ENCODE measurements at places on chromosomes 7 and 10.

DNA sequence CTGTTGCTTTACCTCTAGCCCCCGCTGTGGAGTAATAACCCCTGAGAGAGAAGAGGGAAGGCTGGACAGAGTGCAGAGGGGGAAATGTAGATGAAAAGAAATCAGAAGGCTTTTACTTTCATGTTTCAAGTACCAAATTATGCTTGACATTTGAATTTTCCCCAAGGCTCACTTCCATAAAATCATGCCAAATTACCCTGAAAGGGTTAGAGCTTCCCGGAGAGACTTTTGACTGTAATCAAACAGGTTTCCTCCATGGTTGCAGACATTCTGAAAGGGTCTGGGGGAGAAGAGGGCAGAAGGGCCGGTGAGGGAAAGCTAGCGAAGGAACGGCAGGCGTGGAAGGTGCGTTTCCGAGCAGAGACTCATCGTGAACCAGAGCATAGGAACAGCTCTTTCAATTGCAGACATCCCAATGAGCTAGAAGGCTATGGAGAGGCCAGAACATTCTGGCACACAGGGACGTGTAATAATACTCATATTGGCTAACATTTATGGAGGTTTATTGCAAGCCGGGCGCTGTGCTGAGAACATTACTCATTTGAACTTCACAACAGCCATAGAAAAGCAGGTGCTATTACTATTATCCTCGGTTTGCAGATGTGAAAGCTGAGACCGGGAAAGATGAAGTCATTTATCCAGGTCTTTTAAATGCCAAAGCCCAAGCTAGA lies 620.8 kb upstream of the AUTS2 start:
- H3K27me3 ChIP-seq = no peaks in the 10 kb centered on the region
- H3K36me3 ChIP-seq = no peaks in the 10 kb centered on the region
- H3K4me3 ChIP-seq = no peak overlapping the region
- DNase-seq = peak; percentile 3

DNA sequence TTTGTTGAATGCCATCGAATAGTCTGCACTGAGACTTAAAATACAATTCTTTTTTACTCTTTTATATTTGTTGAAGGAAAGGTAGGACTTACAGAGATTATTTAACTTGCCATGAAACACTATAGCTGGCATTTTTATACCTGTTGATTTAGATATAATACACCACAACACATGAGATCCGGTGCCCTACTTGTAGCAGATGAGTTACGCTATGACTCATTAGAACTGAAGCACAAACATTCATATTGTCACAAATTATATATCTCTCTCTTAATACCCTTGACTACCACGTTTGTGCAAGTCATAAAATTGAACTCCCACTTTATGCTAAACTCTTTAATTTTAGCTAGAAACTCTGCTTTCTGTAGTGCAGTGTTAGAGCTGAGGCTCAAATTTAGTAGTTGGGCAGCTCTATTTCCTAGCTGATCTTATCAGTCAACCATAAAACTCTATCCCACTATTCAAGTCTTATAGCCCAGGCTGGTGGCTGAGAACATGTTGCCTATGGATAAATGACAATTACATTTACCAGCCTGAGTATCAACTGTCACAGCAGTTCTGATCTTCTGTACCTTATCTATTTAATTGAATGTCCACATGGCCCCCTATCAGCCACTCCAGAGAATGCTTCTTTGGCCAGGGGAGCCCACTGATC lies 137.4 kb upstream of the SEMA3D start:
- DNase-seq = no peak
- no peak overlapping the region for H3K27ac ChIP-seq
- no peaks in the 10 kb centered on the region for H3K4me1 ChIP-seq
- no peak overlapping the region for H3K4me3 ChIP-seq
- H3K27me3 ChIP-seq = no peaks in the 10 kb centered on the region

- H3K27me3 ChIP-seq = no peaks in the 10 kb centered on the region
- H3K36me3 ChIP-seq = no peaks in the 10 kb centered on the region
- H3K4me3 ChIP-seq = peak overlapping the region; percentile 86
- peak; percentile 89 for DNase-seq
- peaks cover 79% of the 10 kb centered on the region for H3K4me1 ChIP-seq
Measured at GRCh38 chr7:17304926-17305325, 6.5 kb downstream of the AHR start.

DNA sequence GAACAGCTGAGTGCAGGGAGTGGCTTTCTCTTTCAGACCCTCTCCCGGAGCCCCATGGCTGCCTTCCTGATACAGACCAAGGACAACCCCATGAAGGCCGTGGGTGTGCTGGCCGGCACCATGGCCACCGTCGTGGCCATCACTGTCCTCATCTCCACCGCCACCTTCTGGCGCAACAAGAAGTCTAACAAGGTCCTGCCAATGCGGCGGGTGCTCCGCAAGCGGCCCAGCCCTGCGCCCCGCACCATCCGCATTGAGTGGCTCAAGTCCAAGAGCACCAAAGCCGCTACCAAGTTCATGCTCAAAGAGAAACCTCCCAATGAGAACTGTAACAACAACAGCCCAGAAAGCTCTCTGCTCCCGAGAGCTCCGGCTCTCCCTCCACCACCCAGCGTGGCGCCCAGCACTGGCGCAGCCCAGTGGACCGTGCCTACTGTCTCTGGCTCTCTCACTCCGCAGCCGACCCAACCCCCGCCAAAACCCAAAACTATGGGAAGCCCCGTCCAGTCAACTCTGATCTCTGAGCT lies 11.2 kb downstream of the LRIT2 start:
- no peaks in the 10 kb centered on the region for H3K4me1 ChIP-seq
- no peak overlapping the region for H3K4me3 ChIP-seq
- no peaks in the 10 kb centered on the region for H3K36me3 ChIP-seq
- H3K27ac ChIP-seq = no peak overlapping the region
- no peak for DNase-seq

GRCh38 chr7:46383605-46384004 lies 462.5 kb upstream of the IGFBP3 start:
- peaks cover 45% of the 10 kb centered on the region for H3K4me1 ChIP-seq
- no peak overlapping the region for H3K4me3 ChIP-seq
- peak; percentile 69 for DNase-seq
- H3K27me3 ChIP-seq = no peaks in the 10 kb centered on the region
- H3K36me3 ChIP-seq = no peaks in the 10 kb centered on the region

DNA sequence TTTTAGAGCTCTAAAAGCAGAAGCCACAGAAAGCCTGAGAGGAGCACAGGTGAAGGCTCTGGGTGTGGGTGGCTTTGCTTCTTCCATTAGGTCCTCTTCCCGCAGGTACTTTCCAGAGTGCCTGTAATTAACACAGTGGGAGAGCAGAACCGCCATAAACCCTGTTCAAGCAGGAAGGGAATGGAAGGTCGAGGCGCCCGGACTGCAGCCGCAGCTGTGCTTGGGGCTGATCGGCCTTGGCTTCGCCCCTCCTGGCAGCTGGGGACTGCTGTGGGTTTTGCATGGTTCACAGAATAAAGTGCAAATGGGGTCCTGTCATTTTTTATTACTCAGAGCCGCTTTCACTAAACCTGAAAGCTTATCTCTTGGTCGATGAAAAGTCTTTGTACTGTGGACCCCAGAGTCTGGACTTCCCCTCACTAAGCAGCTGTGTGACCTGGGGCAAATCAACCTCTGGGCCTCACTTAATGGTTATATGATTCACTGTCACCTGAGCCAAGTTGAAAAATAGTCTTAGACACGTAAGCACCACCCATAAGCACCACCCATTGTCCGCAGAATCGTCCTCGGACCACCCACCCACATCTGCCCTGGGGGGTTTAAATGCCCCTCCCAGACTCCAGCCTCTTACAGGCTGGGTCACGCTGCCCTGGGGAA lies 100.9 kb downstream of the XRCC2 start:
- no peak for DNase-seq
- no peaks in the 10 kb centered on the region for H3K36me3 ChIP-seq
- H3K27me3 ChIP-seq = no peaks in the 10 kb centered on the region
- H3K4me3 ChIP-seq = no peak overlapping the region

DNA sequence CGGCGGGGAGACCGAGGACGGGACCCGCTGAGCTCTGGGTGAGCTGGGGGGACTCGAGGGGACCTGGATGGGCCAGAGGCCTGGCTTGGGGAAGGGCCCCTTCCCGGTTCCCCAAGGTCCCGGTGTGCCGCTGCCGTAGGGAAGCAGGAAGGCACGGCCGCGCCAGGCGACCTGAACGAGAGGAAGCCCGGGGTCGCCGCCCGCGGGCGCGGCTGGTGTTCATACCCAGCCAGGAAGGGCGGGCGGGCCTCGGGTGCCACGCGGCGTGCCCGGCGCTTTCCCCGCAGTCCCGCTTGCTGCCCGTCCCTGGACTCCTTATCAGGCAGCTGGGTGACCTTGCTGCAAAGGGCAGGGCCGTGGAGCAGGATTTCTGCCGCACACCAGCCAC lies 38.0 kb downstream of the ZNF777 start:
- no peaks in the 10 kb centered on the region for H3K4me1 ChIP-seq
- no peak overlapping the region for H3K27ac ChIP-seq
- H3K36me3 ChIP-seq = no peaks in the 10 kb centered on the region
- peak overlapping the region; percentile 67 for H3K4me3 ChIP-seq
- DNase-seq = no peak

GRCh38 chr10:17290226-17290625 lies 62.2 kb downstream of the VIM start:
- no peaks in the 10 kb centered on the region for H3K36me3 ChIP-seq
- H3K4me1 ChIP-seq = no peaks in the 10 kb centered on the region
- H3K27ac ChIP-seq = no peak overlapping the region

DNA sequence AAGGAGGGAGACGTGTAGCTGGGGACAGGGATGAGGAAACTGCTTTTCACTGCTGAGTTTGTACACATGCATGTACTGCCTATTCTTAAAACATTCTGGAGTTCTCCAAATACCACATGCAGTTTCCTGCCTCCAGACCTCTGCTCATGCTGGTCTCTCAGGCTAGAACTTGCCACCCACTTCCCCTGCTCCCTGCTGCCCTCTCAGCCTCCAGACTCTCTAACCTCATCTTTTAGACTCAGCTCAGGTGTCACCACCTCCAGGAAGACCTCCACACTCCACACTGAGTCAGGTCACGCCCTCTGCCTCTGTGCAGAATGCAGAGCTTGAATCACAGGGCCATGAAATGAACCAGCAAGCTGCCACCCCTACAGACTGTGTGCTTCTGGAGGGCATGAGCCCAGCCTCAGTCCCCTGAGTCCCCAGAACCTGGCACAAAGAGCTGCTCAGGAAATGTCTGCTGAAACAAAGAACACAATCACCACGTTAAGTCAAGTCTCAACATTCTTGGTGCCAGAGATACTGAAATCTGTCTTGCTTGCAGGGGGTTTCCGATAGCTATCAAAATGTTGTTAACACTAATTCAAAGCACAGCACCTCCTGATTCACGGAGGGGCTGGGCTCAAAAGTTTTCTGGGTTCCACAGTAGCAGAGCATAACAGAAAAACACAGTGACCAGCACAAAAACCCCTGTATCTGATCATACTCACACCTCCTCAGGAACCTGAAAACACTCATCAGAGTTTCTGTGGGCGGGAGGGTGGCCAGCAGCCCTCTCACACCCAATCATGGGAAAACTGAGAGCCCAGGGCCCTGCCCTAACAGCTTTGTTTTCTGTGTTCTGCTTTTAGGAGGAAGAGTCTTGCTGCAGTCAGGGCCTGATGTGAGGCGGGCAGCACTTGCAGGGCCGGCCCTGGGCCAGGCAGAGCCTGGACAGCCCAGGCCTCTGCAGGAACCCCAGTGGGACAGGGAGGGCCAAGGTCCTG lies 21.1 kb downstream of the FAM53B start:
- H3K4me1 ChIP-seq = peaks cover 16% of the 10 kb centered on the region
- H3K4me3 ChIP-seq = no peak overlapping the region
- DNase-seq = peak; percentile 73
- H3K27me3 ChIP-seq = no peaks in the 10 kb centered on the region

- no peak for DNase-seq
- no peaks in the 10 kb centered on the region for H3K4me1 ChIP-seq
- no peaks in the 10 kb centered on the region for H3K27me3 ChIP-seq
Measured at GRCh38 chr7:104005197-104005596, 15.7 kb upstream of the RELN start.

- peaks cover 28% of the 10 kb centered on the region for H3K4me1 ChIP-seq
- H3K4me3 ChIP-seq = peak overlapping the region; percentile 92
- no peaks in the 10 kb centered on the region for H3K27me3 ChIP-seq
- DNase-seq = peak; percentile 71
Measured at GRCh38 chr10:102152545-102152890, 329 bp downstream of the NOLC1 start.

GRCh38 chr10:46031648-46032532 lies 1.5 kb upstream of the NCOA4 start:
- no peaks in the 10 kb centered on the region for H3K27me3 ChIP-seq
- H3K4me1 ChIP-seq = peaks cover 22% of the 10 kb centered on the region
- H3K4me3 ChIP-seq = no peak overlapping the region
- no peaks in the 10 kb centered on the region for H3K36me3 ChIP-seq
- no peak for DNase-seq

DNA sequence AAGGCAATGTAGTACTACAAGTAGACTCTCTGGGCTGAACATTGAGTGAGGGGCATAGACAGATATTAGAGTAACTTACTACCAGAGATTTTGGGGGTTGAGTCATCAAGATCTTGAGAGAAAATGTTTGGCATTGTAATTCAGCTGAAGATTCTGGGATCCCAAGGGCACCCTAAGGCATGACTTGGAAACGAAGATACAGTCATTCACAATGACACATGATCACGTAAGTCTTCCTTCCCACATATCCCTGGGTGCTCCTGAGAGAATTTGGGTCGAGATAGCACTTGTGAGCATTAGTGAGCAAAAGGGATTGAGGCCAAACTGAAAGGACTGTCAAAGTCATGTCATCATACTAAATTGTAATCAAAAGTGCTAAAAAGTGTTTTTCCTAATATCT lies 192.5 kb upstream of the PCLO start:
- peak; percentile 10 for DNase-seq
- H3K4me1 ChIP-seq = no peaks in the 10 kb centered on the region
- no peak overlapping the region for H3K4me3 ChIP-seq
- H3K27ac ChIP-seq = no peak overlapping the region

DNA sequence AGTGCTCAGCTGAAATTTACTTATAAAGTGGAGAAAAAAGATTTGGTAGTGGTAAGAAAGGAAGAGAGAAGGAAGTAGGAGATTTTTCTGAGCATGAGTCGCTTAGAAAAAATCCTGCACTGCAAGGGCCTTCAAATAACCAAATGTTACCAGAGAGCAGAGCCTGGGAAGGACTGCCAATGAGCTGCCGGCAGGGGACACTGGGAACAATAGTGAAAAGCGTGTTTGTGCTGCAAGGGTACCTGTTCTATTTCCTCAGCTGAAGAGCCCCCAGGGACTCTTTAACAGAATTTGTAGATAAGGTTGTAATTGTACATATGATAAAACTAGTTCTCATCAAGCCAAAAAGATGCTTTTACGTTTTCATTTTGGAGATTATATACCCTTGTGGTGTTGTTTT lies 696.3 kb upstream of the C7orf33 start:
- no peaks in the 10 kb centered on the region for H3K27me3 ChIP-seq
- no peak overlapping the region for H3K4me3 ChIP-seq
- no peak overlapping the region for H3K27ac ChIP-seq
- DNase-seq = no peak
- H3K36me3 ChIP-seq = no peaks in the 10 kb centered on the region

GRCh38 chr10:266974-267425 lies 131.7 kb downstream of the ZMYND11 start:
- no peak overlapping the region for H3K4me3 ChIP-seq
- no peak overlapping the region for H3K27ac ChIP-seq
- H3K4me1 ChIP-seq = no peaks in the 10 kb centered on the region

Data from GM23248 (cell line).